Astrocyte (in vitro differentiated cells and primary cell): ENCODE measurements at places on chromosomes 1 and 21. TPM values are rescaled to one million over a fixed set of nuclear protein-coding genes. Genes with fewer than 3 reads are reported as not detected.

The EXO1 gene
- 2.9 and 3.8 TPM in 2 replicates for total RNA-seq

The CCDC27 gene
- not detected in 2 replicates for total RNA-seq

DNA sequence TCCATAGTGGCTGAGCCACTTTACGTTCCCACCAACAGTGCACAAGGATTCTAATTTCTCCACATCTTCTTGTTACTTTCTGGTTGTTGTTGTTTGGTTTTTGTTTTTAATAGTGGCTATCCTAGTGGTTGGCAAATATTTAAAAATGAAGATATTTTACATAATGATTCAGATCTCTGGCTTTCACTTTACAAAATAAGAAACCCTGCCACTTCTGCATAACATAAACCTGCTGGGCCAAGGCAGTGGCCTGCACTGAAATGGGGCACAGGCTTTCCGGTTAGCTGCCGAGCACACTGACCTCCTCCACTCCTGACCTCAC lies 320.4 kb downstream of the RPS6KC1 start:
- H3K27ac ChIP-seq = no peak overlapping the region
- no peaks in the 10 kb centered on the region for H3K4me1 ChIP-seq
- H3K27me3 ChIP-seq = no peaks in the 10 kb centered on the region
- no peaks in the 10 kb centered on the region for H3K36me3 ChIP-seq
- H3K4me3 ChIP-seq = no peak overlapping the region

The BEST4 gene
- 0.26 TPM in 1 of 2 replicates, not detected in the other for total RNA-seq

The GNG4 gene
- total RNA-seq = 2.6 and 3.8 TPM in 2 replicates

- no peak for DNase-seq
- peaks cover 16% of the 10 kb centered on the region for H3K4me1 ChIP-seq
- H3K4me3 ChIP-seq = no peak overlapping the region
- no peaks in the 10 kb centered on the region for H3K27me3 ChIP-seq
- no peaks in the 10 kb centered on the region for H3K36me3 ChIP-seq
These were observed 7.3 kb upstream of the CTRC start for GRCh38 chr1:15430787-15431570.
